Posterior cingulate gyrus (tissue), 11 donors: ENCODE measurements at places on chromosomes 1 and 21.
A peak's percentile ranks its signal among the peaks of the same experiment; 100 is the strongest.

DNA sequence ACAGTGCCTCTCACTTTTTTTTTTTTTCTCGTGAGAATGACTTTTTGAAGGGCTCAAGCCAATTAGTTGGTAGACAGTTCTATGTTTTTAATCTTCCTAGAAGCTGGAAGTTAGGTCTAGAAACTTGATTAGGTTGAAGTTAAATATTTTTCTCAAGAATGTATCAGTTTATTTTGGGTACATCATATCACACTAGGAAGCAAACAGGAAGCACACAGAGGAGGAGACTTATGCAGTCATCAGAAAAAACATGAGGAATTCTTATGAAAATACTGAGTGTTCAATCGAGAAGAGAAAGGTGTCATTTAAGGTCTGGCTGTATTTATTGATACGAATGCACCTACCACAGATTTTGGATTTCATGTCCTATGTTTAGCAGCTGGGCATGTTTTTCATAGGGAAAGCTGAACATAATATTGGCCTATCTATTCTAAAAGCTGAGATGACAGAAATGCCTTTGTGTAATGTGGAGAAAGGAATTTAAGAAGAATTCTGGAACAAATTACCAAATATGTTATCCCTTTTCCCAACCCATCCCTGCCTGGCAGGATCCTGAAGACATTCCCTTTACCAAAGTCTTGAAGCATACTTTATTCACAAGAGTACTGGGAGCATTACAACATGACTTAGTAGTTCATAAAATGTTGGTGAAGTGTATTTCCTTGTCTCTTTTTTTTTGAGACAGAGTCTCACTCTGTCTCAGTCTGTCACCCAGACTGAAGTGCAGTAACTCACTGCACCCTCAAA lies 17.5 kb upstream of the ZFP69B start:
- DNase-seq = no peak

DNA sequence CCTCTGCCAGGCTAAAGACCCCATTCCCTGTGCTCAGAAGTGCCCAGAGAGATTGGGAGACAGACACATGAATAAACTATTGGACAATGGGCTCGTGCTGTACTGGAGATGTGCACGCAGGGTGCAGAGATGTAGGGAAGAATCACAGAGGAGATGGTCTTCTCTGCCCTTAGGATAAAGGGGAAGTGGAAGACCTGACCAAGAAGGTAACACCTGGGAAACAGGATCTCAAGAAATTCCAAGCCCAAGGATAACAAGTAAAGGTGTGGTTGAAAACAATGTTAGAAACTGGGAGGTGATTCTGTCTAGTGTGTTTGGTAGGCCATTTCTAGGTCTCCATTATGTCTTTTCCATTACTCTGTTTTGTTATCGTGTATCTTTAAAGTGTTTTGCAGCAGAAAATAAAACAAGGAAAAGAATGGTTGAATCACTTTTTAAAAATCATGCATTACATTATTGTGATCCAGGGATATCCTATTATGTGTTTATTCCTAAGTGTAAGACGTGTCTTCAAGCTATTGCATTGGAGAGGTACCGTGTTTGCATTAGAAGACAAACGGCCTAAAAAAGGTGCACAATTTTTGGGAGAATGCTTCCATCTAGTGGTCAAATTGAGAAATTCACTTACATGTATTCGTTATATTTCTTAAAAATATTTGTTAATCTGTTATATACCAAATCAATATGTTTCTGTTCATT lies 40.8 kb upstream of the KCTD3 start:
- no peak for DNase-seq

DNA sequence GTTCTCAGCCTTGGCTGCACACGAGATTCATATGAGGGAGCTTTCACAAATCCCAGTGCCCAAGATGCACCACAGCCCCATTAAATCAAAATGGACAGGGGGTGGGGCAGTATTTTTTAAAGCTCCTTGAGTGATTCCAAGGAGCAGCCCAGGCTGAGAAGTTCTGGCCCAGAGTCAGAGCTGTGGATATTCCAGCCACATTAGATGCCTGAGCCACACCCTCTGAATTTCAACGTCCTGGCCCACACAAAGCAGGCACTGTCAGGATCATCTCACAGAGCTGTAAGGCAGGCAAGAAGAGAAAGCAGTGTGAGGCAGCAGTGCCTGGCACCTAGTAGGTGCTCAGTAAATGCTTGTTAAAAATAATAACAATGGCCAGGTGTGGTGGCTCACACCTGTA lies 37.4 kb downstream of the PAX7 start:
- DNase-seq = no peak

- DNase-seq = no peak
Observed at GRCh38 chr1:218658899-218659298, 313.8 kb downstream of the TGFB2 start.

GRCh38 chr1:81174811-81175476 lies 625.8 kb upstream of the ADGRL2 start:
- DNase-seq = no peak

DNA sequence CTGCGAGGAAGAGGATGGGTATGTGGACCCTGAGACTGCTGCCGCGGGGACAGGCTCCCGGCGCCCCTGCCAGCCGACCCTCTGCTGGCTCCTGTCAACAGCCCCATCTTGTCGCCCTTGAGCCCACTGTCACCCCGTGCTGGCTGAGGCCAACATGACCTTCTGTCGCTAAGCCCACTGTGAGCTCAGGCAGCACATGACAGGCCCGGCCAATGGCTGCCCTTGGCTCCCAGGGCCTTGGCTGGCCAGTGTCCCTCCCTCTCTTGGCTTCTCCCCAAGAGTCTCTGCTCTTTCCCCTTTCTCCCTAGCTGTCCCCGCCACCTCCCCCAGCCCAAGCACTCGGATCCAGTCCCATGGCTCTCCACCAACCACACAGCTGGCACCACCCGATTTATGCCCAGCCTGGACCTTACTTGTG lies 3.5 kb downstream of the PEX10 start:
- no peak for DNase-seq

DNA sequence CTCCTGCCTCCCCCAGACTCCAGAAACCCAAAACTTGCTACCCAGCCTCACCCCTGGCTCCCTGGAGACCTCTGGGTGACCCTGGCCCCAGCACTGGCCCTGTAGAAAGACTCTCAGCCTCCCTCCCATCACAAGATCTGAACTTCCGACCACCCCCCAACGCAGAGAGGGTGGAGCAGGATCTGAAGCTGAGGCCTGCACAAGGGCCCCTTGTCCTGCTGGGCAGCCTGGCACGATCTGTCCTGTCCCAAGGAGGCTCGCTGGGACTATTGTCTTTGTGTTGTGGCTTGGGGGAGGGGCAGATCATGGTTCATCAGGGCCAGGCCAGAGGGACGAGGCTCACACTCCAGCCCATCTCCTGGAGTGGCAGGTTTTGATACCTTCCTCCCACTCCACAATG lies 20.0 kb downstream of the PHLDA3 start:
- peak; percentile 88 for DNase-seq

DNA sequence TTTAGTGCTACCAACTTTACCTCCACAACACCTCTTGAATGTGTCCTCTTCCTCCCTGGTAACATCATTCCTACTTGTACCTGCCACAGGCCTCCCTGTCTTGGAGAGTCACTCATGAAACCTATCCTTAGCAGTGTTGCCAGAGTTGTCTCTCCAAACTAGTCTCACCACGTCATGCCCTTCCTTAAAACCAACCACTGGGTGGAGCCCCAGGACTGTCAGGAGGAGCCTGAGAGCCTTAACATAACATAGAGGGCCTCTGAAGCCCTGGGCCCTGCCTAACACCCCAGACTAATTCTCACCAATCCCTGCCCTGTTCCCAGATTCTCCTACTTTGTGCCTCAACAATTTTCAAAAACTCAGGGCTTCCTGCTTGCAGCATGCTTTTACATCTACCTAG lies 65.3 kb downstream of the ZNF697 start:
- DNase-seq = peak; percentile 79

DNA sequence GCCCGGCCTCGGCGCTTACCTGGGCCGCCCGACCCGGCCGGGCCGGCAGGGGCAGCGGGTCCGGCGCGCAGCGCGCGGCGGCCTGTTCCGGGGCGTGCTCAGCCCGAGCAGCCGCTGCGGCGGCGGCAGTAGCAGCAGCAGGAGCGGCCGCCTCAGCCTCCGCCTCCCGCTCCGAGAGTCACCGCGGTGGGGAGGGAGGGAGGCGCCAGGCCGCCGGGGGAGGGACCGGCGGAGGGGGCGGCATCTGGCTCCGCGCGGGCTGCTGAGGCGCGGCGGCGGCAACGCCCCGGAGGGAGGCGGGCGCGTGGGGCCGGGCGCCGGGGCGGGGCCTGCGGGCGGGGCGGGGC lies at the start of gene CTNNBIP1:
Gene CTNNBIP1, minus strand, starts transcription at position 194 of the 347 bp plus-strand sequence. CDS start 38,205 bp downstream, outside the sequence.
- DNase-seq = no peak

GRCh38 chr21:28325618-28326017 lies 667.1 kb downstream of the LTN1 start:
- DNase-seq = no peak

DNA sequence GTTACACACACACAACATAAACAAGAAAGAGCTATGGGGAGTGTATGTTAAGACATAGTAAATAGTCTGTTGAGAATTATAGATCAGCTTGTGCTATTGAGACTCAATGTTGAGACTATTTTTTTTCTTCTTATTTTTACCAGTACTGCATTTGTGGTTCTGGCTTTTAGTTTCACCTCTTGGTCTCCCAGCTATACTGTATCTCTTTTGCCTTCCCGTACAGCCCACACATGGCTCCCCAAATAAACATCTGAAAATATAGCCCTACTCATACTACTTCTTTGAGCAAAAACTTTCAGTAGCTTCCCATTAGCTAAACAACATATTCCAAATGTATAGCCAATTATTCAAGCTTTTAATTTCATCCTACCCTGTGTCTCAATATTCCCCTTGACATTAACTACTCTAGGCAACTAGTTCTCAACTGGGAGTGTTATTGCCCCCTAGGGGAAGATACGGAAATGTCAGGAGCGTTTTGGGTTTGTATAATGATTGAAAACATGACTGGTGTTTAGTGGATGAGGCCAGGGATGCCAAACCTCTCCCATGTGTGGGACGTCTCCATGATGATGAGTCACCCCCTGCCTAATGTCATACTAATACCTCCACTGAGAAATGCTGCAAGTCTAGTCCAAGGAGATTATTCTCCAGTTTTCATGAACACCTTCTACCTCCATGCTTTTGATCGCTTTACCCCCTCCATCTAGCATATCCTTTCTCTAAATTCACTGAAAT lies 6.8 kb downstream of the RPE65 start:
- no peak for DNase-seq

DNA sequence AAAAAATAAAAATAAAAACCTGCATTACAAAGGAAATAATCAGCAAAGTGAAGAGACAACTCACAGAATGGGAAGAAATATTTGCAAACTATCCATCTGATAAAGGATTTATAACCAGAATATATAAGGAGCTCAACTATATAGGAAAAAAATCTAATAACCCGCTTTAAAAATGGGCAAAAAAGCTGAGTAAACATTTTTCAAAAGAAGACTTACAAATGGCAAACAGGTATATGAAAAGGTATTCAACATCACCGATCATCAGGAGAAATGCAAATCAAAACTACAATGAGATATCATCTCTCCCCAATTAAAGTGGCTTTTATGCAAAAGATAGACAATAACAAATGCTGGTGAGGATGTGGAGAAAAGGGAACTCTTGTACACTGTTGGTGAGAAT lies 3.8 kb upstream of the GNG5 start:
- no peak for DNase-seq

DNA sequence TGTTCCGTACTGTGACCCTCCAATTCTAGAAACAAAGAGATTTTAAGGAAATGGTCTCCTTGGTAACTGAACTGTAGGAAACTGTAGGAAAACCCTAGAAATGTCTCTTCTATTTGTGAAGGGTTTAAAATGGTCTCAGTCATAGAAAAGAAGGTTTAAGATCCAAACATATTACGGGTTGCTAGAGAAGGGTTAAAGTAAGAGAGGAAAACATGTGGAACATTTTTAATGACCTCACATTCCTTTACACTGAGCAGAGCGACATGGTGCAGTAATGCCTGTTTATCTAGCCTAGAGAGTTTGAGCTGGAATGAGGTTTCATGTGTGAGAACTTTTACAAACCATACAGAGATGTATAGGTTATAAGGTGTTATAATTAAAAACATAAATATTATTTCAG lies 36.9 kb upstream of the C1orf105 start:
- DNase-seq = no peak

DNA sequence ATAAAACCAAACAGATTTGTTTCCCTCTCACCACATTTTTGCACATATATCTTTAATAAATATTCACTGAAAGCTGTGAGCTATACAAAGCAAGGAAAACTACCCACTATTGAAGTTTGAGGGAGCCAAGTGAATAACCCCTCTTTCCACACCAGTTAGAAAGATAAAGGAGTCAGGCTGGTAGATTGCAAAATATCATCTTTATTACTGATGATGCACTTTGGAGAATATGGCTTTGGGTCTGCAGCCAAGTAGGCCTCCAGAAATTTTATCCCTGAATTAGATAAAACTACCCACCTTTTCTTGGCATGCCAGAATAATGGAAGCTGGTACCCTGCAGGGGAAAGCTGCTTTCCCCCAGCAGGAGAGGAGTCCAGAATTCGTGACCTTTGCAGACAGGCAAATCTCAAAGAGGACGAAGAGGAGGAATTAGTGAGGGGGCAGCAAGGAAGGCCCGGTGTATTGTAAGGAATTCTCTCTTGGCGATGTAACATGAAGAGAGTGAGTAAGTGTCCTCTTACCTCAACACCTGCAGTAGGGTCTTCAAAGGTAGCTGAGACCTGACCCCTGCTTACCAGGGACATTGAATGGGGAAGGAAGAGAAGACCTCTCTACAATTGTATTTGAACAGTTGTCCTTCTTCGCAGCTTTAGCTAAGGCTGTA lies 84.7 kb downstream of the LRRC8D start:
- DNase-seq = no peak

- DNase-seq = no peak
Observed at GRCh38 chr1:225868631-225869330, 13.4 kb downstream of the TMEM63A start.

GRCh38 chr21:27419153-27419552 lies 452.3 kb upstream of the ADAMTS5 start:
- DNase-seq = no peak

- no peak for DNase-seq
Observed at GRCh38 chr1:100861379-100861778, 33.3 kb downstream of the EXTL2 start.

DNA sequence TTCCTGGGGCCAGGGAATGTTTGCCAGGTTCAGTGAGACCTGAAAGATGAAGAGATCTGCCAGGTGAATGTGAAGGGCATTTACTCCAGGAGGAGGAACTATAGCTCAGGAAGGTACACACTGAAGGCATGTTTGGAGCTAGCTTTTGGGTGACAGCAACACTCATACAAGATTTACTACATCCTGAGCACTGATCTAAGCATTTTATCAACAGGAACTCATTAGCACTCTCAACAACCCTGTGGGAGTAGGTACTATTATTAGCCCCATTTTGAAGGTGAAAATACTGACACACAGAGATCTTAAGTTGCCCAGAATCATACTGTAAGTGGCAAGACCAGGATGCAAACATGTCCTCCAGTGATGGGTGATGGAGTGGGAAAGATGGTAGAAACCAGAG lies 6.7 kb downstream of the GADD45A start:
- no peak for DNase-seq

- peak; percentile 68 for DNase-seq
Observed at GRCh38 chr21:44502171-44502958, 37.6 kb downstream of the KRTAP10-1 start.

- DNase-seq = no peak
Observed at GRCh38 chr21:36024782-36025181, 35.5 kb downstream of the SETD4 start.

- no peak for DNase-seq
Observed at GRCh38 chr1:88133991-88134390, 550.1 kb upstream of the PKN2 start.
